ENCODE measurements at places on chromosomes 3 and 15.

GRCh38 chr15:84908564-84908963, 24.1 kb downstream of the SLC28A1 start:
- no peak for DNase-seq

DNA sequence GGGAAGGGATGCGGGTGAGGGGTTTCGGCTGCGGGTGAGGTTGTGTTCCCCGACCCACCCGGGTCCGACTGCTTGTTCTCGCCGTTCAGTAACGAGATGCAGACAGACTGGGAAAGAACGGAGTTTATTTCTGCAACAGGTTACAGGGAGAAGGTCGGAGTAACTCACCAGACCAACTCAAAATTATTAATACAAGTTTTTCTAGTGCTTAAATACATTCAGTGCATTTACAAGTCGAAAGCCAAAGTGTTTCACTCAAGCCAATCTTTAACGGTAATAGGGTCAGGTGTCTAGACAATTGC, 492 bp upstream of the HIGD1A start:
- no peak for DNase-seq

DNA sequence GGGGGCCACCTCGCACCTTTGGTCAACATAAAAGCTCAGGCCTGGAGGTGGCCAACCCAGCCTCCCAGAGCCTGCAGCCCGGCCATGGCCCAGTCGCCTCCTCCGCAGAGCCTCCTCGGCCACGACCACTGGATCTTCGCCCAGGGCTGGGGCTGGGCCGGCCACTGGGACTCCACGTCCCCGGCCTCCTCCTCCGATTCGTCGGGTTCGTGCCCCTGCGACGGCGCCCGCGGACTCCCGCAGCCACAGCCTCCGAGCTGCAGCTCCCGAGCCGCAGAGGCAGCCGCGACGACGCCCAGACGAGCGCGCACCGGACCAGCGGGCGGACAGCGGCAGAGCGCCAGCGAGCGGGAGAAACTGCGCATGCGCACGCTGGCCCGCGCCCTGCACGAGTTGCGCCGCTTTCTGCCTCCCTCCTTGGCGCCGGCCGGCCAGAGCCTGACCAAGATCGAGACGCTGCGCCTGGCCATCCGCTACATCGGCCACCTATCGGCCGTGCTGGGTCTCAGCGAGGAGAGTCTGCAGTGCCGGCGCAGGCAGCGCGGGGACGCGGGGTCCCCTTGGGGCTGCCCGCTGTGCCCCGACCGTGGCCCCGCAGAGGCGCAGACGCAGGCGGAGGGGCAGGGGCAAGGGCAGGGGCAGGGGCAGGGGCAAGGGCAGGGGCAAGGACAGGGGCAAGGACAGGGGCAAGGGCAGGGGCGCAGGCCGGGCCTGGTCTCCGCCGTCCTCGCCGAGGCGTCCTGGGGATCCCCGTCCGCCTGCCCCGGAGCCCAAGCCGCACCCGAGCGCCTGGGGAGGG, at the start of gene MESP2:
TSS of gene MESP2 (plus strand) at position 59 of the 799 bp plus-strand sequence. CDS start at position 85, 26 bp downstream.
- DNase-seq: peak; percentile 41

- no peak for DNase-seq
Observed at GRCh38 chr3:180253283-180253682, 216.5 kb upstream of the PEX5L start.

DNA sequence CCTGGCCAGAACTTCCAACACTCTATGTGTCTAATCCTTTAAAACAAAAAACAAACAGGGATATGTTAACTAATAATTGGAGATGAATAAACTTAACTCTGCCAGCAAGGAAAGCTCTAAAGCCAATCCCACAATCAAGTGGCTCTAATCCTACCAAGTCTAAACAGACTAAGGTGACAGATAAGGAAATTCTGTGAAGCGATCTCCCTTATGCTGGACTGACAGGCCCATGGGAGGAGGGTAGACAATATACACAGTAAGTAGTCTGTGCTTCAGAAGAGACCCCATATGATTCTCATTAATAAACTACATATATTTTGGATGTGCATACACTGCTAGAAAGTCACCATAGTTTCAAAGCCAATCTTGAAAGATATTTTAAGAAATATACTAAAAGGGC, 10.1 kb downstream of the VPS13C start:
- DNase-seq: no peak

- DNase-seq: no peak
Observed at GRCh38 chr3:132972333-132972732, 65.9 kb upstream of the TMEM108 start.

DNA sequence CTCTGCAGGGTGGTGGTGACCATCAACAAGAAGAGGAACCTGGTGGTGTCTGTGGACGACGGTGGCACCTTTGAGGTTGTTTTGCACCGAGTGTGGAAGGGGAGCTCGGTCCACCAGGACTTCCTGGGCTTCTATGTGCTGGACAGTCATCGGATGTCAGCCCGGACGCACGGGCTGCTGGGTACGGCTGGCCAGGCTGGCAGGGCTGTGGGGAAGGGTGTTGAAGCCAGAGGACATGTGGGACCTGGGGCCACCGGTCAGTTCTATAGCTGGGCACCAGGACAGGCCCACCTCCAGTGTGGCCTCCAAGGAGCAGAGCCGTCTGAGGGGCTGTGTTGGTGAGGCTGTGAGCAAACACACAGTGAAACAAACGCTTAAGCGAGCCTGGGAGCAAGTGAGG, 3.9 kb upstream of the ITIH3 start:
- DNase-seq: no peak

GRCh38 chr3:126446301-126446700, 29.4 kb downstream of the ZXDC start:
- no peak for DNase-seq

DNA sequence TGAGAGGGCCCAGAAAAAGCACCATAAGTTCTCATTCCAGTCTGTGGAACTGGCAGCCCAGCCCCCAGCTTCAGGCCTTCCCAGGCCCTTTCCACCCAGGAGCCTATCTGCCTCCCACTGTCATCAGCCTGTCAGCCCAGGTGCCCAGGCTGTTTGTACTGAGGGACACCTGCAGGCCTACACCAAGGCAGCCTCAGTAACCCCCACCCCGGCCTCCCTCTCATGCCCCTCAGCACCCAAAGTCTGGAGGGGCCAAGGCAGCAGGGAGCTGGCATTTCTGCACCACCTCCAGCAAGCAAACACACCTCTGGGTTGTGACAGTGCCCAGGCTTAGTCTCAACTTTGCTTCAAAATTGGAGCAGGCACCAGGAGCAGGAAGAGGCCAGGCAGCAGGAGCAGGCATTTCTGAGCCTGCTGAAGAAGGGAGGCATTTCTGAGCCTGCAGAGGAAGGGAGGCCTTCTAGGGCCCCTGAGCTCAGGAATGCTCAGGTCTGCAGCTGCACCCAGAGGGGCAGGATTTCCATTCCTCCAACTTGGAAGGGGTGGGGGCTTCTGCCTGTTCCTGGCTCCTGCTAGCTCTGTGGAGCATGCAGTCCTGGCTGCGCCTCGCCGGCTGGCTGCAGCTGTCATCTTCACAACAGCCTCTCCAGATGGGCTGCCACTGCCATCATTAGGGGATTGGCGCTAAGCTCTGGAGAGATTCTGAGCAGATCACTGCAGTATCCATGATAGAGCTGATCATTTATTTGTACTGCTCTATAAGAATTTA, 396.1 kb downstream of the UNC13C start:
- DNase-seq: no peak

- peak; percentile 23 for DNase-seq
Observed at GRCh38 chr15:65373163-65373651, 4.6 kb downstream of the IGDCC3 start.

DNA sequence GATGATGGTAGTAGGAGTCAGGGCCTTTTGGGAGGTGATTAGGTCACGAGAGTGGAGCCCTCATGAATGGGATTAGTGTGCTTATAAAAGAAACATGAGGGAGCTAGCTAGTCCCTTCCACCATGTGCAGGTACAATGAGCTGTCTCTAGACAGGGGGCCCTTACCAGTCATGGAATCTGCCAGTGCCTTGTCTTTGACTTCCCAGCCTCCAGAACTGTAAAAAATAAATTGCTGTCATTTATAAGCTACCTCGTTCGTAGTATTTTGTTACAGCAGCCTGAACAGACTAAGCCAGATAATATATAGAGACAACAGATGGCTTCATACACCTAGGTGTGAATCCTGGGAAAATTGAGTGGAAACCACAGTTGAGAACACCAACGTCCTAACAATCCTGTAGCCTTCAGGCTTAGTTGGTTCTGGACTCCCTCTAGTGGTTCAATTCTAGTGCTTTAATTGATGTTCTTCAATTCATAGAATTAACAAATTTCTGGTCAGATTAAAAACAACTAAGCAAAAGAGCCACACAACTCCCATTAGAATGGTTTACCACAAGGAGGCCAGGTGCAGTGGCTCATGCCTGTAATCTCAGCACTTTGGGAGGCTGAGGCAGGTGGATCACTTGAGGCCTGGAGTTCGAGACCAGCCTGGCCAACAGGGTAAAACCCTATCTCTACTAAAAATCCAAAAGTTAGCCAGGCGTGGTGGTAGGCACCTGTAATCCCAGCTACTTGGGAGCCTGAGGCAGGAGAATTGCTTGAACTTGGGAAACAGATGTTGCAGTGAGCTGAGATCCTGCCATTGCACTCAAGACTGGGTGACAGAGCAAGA, 21.3 kb upstream of the GATM start:
- no peak for DNase-seq

GRCh38 chr3:184314363-184314699, at the start of gene EIF4G1:
Gene EIF4G1 (plus strand): TSS chr3:184314606. CDS start chr3:184315797, 1,191 bp downstream.
- peak; percentile 76 for DNase-seq

GRCh38 chr3:134363381-134363755, 10.9 kb downstream of the AMOTL2 start:
- no peak for DNase-seq

- DNase-seq: no peak
Observed at GRCh38 chr3:36679384-36680200, 84.8 kb downstream of the DCLK3 start.

- DNase-seq: no peak
Observed at GRCh38 chr3:31240874-31241273, 291.9 kb upstream of the STT3B start.

GRCh38 chr3:72265256-72266015, 480.5 kb upstream of the PROK2 start:
- DNase-seq: no peak
